ENCODE measurements at places on chromosomes 5 and 9.

DNA sequence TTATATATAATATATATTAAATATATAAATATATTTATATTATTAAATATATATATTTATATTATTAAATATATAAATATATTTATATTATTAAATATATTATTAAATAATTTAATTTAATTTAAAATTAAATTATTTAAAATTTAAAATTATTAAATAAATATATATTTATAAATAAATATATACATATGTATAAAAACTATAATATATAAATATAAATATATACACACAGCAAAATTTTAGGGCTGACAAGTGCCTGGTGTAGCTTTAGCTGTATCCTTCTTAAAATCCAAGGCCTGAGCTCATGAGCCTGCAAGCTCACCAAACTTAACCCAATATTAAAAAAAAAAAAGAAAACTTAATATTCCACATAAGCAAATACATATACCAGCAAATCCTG, 53.2 kb downstream of the UBAP2 start:
- no peak for DNase-seq
- peaks cover 22% of the 10 kb centered on the region for H3K4me1 ChIP-seq
- H3K36me3 ChIP-seq, result no peaks in the 10 kb centered on the region

GRCh38 chr9:89690334-89690912, 85.6 kb downstream of the GADD45G start:
- no peaks in the 10 kb centered on the region for H3K4me1 ChIP-seq
- no peaks in the 10 kb centered on the region for H3K36me3 ChIP-seq

DNA sequence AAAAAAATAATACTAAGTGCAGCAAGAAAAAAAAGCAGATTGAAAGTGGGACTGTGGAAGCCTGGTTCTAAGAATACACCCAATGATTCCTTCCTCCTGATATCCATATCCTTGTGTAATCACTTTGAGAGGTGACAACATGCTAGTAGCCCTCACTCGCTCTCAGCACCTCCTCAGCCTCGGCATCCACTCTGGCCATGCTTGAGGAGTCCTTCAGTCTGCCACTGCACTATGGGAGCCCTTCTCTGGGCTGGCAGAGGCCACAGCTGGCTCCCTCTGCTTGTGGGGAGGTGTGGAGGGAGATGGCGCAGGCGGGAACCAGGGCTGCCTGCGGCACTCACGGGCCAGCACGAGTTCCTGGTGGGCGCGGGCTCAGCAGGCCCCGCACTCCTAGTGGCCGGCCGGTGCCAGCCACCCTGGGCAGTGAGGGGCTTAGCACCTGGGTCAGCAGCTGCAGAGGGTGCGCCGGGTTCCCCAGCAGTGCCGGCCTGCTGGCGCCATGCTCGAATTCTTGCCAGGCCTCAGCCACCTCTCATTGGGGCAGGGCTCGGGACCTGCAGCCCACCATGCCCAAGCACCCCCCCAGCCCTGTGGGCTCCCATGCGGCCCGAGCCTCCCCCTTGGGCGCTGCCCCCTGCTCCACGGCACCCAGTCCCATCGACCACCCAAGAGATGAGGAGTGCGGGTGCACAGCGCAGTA, 24.5 kb upstream of the SELENOP start:
- no peak overlapping the region for H3K27ac ChIP-seq
- H3K27me3 ChIP-seq, result no peaks in the 10 kb centered on the region
- no peaks in the 10 kb centered on the region for H3K36me3 ChIP-seq
- H3K4me1 ChIP-seq, result peaks cover 9% of the 10 kb centered on the region
- no peak for DNase-seq

- no peaks in the 10 kb centered on the region for H3K4me1 ChIP-seq
- no peak overlapping the region for H3K27ac ChIP-seq
- no peak overlapping the region for H3K4me3 ChIP-seq
- H3K27me3 ChIP-seq, result no peaks in the 10 kb centered on the region
Observed at GRCh38 chr5:65873181-65873750, 53.1 kb upstream of the ERBIN start.

DNA sequence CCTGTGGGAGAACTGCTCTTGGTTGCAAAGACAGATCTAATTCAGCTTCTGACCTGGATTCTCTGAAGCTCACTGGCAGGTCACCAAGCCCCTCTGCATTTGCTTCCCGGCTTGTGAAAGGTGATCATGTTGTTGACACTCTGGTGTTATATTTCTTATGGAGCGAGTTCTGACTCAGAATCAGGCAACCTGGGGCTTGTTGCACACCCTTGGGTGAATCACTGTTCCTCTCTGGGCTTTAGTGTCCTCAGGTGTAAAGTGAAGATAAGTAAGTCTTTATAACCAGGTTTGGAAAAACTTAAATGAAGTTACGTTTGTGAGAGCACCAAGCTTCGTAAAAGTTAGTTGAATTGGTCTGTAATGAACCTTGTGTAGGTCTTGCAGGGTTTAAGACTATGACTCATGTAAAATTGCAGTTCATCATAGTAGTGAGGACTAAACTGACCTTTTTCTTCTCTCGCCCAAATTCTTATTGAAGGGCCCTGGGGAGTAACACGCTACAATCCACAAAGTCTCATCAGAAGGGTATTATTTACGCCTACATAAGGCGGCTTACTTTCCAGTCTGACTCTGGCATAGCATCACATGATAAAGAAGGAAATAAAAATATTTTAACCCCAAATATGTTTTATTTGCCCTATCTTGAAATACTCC, 218.6 kb downstream of the TMEM38B start:
- no peaks in the 10 kb centered on the region for H3K36me3 ChIP-seq
- no peak overlapping the region for H3K4me3 ChIP-seq
- no peak overlapping the region for H3K27ac ChIP-seq
- no peaks in the 10 kb centered on the region for H3K27me3 ChIP-seq
- DNase-seq, result no peak
- H3K4me1 ChIP-seq, result no peaks in the 10 kb centered on the region

GRCh38 chr9:133708246-133709014, 29.7 kb downstream of the SARDH start:
- no peak overlapping the region for H3K27ac ChIP-seq
- no peaks in the 10 kb centered on the region for H3K36me3 ChIP-seq
- peaks cover 15% of the 10 kb centered on the region for H3K4me1 ChIP-seq
- no peak for DNase-seq
- H3K4me3 ChIP-seq, result no peak overlapping the region

DNA sequence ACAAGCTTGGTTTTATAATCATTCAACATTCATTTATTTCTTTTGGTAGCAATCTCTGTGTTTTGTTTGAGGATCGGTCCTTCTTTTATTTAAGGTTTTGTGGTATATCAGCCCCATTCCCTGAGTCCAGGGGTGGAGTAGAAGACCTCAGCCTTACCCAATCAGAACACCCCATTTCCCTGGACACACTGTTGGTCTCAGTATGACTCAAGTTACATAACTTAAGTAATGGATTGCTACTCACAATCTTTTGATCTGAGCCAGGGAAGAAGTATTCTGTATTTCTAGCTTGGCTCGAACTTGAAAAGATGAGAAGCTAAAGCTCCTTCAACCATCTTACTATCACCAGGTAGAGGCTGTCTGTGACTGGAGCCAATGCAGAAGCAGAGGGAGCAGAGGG, 175.2 kb upstream of the HAPLN1 start:
- H3K27me3 ChIP-seq, result no peaks in the 10 kb centered on the region
- no peaks in the 10 kb centered on the region for H3K4me1 ChIP-seq
- no peak for DNase-seq
- no peak overlapping the region for H3K27ac ChIP-seq
- H3K36me3 ChIP-seq, result no peaks in the 10 kb centered on the region

DNA sequence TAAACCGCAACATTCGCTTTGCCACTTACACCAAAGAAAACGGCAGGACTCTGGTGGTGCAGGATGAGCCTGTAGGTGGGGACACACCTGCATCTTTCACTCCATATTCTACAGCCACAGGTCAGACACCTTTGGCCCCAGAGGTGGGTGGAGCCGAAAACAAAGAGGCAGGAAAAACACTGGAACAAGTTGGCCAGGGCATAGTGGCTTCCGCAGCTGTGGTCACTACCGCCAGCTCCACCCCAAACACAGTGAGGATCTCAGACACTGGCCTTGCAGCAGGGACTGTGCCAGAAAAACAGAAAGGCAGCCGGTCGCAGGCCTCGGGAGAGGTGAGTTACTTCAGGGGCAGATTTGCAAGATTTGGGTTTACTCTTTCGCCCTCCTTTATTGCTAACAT, 33.8 kb downstream of the KDM3B start:
- H3K4me3 ChIP-seq, result no peak overlapping the region
- H3K27me3 ChIP-seq, result no peaks in the 10 kb centered on the region
- H3K4me1 ChIP-seq, result no peaks in the 10 kb centered on the region
- H3K27ac ChIP-seq, result peak overlapping the region; percentile 20
- no peak for DNase-seq

- no peaks in the 10 kb centered on the region for H3K4me1 ChIP-seq
- H3K36me3 ChIP-seq, result no peaks in the 10 kb centered on the region
- no peak overlapping the region for H3K27ac ChIP-seq
- DNase-seq, result no peak
- H3K4me3 ChIP-seq, result no peak overlapping the region
- no peaks in the 10 kb centered on the region for H3K27me3 ChIP-seq
Observed at GRCh38 chr5:172541773-172542136, 87.4 kb upstream of the SH3PXD2B start.

DNA sequence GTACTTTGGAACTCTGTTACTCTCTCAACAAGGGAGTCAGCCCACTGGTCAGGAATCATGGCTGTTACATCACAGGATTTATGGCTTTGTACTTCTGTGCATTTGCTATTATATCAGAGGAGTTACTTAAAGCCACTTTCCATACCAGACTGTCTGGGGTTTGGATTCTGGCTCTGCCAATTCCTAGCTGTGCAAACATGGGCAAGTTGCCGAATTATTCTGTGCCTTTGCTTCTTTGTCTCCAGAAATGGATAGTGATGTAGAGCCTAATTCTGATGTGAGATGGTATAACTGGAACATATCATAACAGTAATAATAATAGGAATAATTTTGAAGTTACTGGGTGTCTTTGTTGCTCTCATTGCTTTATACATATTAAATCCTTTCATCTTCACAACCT, 1047.3 kb upstream of the SEMA6A start:
- H3K4me3 ChIP-seq, result no peak overlapping the region
- H3K27me3 ChIP-seq, result no peaks in the 10 kb centered on the region
- H3K36me3 ChIP-seq, result no peaks in the 10 kb centered on the region
- H3K4me1 ChIP-seq, result no peaks in the 10 kb centered on the region
- no peak overlapping the region for H3K27ac ChIP-seq
- DNase-seq, result no peak

DNA sequence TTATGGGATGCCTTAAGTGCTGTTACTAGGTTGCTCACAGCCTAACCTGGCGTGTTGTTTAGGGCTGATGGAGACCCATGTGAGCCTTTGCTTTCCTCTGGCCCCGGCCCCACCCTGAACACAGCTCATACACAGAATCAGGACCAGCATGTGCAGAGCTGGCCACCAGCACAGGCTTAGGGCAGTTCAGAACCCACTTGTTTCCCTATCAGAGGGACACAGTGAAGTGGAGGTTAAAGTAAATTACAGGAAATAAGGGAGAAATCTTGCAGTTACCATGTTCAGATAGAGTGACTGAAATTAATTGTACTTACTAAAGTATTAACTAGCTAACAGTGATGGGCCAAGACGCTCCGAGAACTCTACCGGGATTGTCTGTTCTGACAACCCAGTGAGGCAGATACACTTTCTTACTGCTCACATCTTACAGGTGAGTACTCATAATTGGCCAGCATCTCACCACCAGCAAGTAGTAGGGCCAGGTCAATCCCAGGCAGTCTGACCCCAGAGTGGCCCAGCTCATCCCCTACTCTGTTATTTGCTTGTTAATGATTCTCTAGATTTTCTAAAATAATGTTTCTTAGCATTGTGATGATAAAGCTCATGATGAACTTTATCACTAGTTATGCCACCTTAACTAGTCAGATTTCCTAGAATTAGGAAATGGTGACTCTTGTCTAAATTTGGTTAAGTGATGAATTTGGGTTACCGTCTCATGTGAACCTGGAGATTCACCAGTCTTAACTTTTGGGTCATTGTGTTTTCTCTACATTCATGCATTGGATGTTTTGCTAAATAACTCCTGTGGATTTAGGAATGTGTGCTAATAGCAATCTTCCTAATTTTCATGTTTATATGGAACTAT, 15.4 kb downstream of the CCT5 start:
- no peak overlapping the region for H3K27ac ChIP-seq
- H3K4me3 ChIP-seq, result no peak overlapping the region
- no peaks in the 10 kb centered on the region for H3K4me1 ChIP-seq
- H3K27me3 ChIP-seq, result no peaks in the 10 kb centered on the region
- H3K36me3 ChIP-seq, result peaks cover 48% of the 10 kb centered on the region
- DNase-seq, result no peak

- peaks cover 19% of the 10 kb centered on the region for H3K4me1 ChIP-seq
- H3K27ac ChIP-seq, result no peak overlapping the region
- H3K36me3 ChIP-seq, result no peaks in the 10 kb centered on the region
- DNase-seq, result no peak
Observed at GRCh38 chr5:135491552-135492318, 39.6 kb upstream of the TIFAB start.

DNA sequence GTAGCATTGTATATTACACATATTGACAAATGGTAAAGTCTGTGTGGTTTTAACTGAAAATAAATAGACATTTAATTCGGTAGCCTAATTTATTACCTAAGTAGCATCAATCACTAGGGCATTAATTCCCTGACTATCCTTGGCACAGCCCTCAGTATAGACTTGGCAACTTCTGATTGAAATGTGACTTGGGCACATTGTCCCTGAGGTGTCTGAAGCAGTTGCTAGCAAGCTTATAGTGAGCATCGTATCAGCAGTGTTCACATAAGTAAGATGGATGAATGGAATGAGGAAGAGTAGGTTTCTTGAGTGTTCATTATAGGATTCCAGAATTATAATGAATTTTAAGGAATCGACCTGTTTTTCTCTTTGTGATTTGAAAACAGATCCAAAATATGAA, 16.1 kb downstream of the LURAP1L start:
- H3K27me3 ChIP-seq, result no peaks in the 10 kb centered on the region
- no peak for DNase-seq
- H3K27ac ChIP-seq, result no peak overlapping the region
- H3K4me3 ChIP-seq, result no peak overlapping the region
- peaks cover 3% of the 10 kb centered on the region for H3K4me1 ChIP-seq

DNA sequence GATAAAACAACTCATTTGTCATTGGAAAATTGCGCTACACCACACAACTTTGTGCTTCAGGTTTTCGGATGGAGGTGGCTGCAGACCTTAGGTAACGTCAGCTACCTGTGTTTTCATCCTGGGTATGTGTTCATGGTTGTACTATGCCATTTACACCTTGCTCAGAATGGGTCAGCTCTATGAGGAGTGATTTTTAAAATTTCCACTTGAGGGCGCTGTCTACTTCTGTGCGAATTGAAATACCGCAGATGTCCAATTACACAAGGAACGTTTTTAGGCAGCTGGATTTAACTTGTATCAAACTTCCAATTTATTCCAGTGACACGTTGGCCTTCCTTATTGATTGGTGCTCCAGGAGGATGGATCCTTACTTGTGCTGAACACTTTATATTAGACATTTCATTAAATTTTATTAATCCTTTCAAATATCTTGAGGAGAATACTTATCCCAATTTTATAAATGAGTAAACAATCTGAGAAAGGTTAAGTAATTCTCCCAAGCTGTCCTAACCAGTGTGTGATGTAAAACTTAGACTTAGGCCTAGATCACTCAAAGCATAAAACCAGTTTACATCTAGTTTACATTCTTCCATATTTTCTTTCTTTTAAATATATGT, 23.4 kb downstream of the DMRTA1 start:
- no peaks in the 10 kb centered on the region for H3K27me3 ChIP-seq
- H3K27ac ChIP-seq, result no peak overlapping the region
- no peaks in the 10 kb centered on the region for H3K36me3 ChIP-seq
- no peak for DNase-seq
- H3K4me3 ChIP-seq, result no peak overlapping the region
